ENCODE measurements at places on chromosomes 12 and 14.

DNA sequence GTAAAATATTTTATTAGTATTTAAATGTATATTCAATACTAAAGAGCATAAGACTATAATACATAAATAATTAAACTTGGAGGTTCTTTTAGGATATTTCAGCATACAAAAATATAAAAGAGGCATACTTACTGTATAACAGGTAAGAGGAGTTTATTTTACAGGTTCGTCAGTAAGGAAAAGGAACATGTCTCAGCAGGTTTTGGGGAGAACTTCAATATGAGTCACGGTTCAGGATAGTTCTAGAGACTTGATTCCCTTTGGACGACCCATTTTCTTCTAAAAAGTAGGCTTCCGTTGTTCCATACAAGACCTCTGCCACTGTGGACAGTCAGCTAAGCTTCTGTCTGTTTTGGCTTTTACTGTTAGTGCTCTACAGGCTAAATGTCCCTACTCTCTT is 181.1 kb downstream of the ALX1 start:
- DNase-seq, result no peak

GRCh38 chr14:69780952-69781351 is 14.0 kb downstream of the SRSF5 start:
- no peak for DNase-seq

DNA sequence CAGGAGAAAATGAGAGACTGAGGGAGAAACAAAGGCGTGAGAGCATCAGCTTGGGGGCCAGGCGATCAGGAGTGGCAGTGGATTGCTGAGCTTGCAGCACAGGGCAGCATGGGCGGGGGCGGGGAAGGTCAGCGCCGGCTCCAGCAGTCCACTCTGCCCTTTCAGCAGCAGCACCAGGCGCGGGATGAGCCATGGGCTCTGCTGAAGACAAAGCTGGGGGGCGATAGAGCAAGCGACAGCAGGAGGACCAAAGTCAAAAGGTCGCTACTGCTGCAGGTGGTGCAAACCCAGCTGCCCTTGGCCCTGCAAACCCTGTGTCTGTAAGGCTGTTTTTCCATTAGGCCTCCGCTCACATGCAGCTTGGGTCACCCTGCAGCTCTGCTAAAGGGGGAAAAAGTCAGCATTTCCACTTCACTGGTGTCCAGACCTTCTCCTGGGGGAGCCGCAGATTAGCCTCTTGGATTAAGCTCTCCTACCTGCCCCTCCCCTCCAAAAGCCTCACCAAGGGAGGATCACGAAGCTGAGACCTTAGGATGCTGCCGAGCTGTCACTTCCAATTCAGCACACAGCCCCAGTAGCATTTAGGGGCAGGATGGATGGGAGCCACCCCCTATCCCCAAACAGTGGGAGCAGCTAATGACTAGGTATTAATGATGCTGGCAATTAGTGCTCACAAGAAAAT is 204.8 kb downstream of the DPF3 start:
- DNase-seq, result no peak

- DNase-seq, result no peak
Observed at GRCh38 chr12:105060715-105061378, 23.4 kb downstream of the ALDH1L2 start.

- no peak for DNase-seq
Observed at GRCh38 chr12:92759634-92760268, 57.0 kb downstream of the PLEKHG7 start.

- DNase-seq, result no peak
Observed at GRCh38 chr14:76640923-76641395, 120.3 kb upstream of the VASH1 start.

- no peak for DNase-seq
Observed at GRCh38 chr12:15194456-15195368, 26.5 kb downstream of the RERG start.

DNA sequence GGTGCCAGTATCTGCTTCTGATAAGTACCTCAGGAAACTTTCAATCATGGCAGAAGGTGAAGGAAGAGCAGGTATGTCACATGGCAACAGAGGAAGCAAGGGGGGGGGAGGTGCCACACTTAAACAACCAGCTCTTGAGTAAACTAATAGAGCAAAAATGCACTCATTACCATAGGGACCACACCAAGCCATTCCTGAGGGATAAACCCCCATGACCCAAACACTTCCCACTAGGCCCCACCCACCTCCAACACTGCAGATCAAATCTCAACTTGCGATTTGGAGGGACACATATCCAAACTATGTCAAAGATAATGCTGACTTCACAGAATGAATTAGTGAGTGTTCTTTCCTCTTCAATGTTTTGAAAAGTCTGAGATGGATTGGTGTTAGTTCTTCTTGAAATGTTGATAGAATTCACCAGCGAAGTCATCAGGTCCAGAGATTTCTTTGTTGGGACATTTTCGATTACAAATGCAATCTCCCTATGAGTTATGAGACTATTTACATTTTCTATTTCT is 16.6 kb downstream of the TFCP2 start:
- no peak for DNase-seq

- DNase-seq, result no peak
Observed at GRCh38 chr12:108345716-108346633, 6.9 kb upstream of the CMKLR1 start.

- DNase-seq, result no peak
Observed at GRCh38 chr14:75182821-75183220, 6.4 kb upstream of the TMED10 start.

- DNase-seq, result no peak
Observed at GRCh38 chr12:110554184-110554583, 28.9 kb downstream of the PPTC7 start.

DNA sequence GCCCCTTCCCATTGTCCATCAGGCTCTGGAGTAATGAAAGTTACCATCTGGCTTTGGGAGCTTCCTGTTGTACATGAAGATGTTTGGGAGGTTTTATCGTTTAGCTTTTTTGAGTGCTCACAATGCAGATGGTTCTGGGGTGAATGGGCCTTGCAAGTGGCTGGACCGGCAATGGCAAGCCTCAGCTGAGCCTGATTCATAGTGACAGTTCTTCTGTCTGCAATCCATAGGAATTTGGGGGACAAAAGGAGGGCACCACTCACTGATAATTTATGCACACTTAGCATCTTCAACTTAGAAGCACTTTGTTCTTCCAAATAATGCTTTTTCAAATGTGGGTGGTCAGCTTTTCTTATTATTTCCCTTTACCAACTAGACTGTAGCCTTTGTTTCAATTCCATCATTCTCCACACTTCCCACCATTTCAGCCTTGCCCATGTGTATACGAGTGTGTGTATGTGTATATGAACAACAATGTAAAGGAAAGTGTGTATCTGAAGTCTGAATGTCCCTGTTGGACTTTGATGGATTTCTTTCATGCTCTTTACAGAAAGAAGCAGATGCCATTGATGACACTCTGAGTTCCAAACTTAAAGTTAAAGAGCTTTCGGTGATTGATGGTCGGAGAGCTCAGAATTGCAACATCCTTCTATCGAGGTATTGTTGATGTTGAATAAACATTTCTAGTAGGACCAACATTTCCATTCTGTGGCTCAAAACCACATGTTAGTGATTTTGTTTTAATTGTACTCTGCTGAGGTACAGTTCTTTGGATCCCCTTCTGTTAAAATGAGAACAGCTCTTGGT is 125.5 kb downstream of the GPR135 start:
- no peak for DNase-seq

GRCh38 chr12:81800298-81801148 is 41.4 kb upstream of the PPFIA2 start:
- DNase-seq, result no peak

- DNase-seq, result no peak
Observed at GRCh38 chr12:50574601-50575348, 70.0 kb downstream of the DIP2B start.

DNA sequence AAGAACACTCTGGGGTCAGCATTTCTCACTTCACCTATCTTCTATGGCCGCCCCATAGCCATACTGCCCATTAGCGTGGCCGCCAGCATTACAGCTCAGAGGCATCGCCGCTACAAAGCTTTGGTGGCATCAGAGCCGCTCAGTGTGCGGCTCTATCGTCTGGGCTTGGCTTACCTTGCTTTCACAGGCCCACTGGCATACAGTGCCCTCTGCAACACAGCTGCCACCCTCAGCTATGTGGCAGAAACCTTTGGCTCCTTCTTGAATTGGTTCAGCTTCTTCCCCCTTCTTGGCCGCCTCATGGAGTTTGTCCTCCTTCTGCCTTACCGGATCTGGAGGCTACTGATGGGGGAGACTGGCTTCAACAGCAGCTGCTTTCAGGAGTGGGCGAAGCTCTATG is 2.6 kb downstream of the DNAJC22 start:
- no peak for DNase-seq

GRCh38 chr14:101253948-101254347 is 307.3 kb upstream of the DIO3 start:
- no peak for DNase-seq

GRCh38 chr14:67951529-67952135 is 132.1 kb downstream of the RAD51B start:
- DNase-seq, result no peak

- no peak for DNase-seq
Observed at GRCh38 chr14:42792166-42792565, 1185.5 kb downstream of the LRFN5 start.

DNA sequence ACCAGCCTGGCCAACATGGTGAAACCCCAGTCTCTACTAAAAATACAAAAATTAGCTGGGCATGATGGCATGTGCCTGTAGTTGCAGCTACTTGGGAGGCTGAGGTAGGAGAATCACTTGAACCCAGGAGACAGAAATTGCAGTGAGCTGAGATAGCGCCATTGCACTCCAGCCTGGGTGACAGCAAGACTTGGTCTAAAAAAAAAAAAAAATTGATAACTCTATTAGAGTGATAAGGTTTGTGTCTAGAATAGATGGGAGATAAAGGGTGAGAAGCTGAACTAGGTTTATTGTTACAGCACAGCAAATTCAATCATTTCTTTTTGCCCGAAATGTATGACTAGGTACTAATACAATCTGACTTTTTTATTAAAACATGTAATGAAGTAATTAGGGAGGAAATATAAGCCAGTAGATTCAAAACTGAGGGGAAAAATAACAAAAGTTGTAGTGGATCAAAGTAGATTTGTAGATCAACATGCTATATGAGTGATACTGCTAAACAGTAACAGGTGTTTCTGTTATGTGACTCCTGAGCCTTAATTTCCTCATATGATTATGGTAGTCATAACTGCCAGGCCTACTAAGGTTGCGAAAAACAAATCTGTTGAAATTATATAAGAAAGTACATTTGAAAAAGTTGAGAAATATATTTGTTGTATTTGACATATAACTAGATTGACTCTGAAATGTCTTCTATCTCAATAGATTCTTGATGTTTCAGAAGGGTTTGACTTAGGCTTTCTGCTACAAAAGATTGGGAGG is 83.6 kb downstream of the WNK1 start:
- DNase-seq, result no peak

GRCh38 chr12:114848666-114849065 is 164.7 kb upstream of the TBX3 start:
- no peak for DNase-seq

- no peak for DNase-seq
Observed at GRCh38 chr14:79415726-79416125, 795.6 kb downstream of the DIO2 start.

GRCh38 chr12:121062391-121063045 is 23.5 kb upstream of the OASL start:
- DNase-seq, result no peak

DNA sequence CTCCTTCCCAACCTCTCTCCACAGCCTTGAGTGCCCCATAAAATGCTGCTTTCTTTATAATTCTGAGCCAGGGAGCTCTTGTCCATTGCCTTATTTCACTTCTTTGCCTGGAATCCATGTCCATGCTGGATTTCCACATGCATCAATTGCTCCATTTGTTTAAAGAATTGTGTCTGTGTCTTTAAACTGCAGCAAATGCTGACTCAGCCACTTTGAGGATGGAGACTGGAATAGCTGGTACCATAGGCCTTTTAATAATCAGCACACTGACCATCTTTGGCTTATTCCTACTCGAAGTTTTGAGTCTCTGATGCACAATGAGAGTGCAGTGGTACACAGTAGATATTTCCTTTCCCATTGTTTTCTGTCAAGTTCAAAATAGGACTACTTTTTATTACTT is 318.8 kb downstream of the LRIG3 start:
- DNase-seq, result no peak

- DNase-seq, result no peak
Observed at GRCh38 chr12:57528176-57528575, 5.6 kb downstream of the MBD6 start.

DNA sequence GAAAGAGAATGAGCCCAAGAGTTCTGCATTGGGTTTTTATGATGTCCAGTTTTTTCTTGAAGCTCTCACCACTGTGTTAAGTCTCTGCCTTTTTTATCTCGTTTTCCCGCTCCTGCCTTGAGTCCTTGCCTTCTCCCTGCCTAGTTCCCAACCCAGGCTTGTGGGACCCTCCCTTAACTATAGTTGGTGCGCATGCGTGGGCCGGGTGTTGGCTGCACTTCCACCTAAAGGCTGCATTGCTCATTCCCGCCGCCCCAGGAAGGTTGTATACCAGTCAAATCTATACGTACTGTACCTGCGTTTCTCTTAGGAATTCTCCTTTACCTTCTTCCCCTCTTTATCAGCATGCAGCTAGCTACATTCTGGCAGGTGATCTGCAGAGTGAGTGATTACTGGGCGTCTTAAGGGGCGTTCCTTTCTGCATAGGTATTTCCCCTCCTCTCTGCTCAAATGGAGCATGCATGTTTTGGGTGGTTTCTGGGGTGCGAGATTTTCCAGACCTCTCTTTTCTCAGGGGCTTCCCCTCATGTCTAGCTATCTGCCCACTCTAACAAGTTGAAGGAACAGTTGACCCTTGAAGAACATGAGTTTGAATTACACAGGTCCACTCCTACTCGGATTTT is 6.6 kb upstream of the REP15 start:
- no peak for DNase-seq

- DNase-seq, result no peak
Observed at GRCh38 chr14:77302926-77303325, 17.8 kb downstream of the POMT2 start.

DNA sequence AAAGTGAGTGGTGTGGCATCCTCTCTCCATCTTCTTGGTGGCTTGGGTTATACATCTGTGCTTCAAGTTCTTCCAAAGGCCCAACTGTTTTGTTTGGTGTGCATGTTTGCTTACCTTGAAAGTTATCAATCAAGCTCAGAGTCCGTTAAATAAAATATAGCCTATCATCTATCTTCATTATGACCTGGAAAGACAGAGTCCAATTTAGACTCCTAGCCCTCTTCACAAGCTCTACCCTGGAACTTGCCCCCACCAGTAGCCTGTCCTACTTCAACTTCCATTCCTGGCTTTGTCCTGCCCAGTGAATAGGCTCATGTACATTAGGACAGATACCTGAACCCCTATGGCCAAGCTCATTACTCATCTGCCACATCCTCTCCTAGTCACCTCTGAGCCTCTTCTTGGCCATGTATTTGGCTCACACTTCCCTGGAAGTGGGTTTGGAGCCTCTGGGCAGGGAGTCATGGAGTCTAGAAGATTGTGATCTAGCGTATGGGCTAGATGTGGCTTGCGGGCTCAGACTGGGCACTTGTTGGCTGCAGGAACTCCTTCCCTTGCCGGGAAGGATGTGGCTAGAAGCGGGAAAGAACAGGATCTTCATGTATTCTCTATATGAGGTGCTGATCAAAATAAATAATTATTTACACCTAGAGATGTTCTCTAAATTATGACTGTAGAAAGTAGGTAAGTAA is 6.4 kb upstream of the SSTR1 start:
- no peak for DNase-seq

GRCh38 chr12:130084359-130084758 is 77.9 kb upstream of the FZD10 start:
- no peak for DNase-seq

- DNase-seq, result no peak
Observed at GRCh38 chr12:89461190-89461589, 63.4 kb downstream of the GALNT4 start.
